CD4-positive, alpha-beta T cell treated with Interleukin-6 for 4 hours (primary cell): ENCODE measurements at places on chromosomes 2 and 18.

- DNase-seq, result peak; percentile 2
Observed at GRCh38 chr18:56789004-56789888, 138.1 kb downstream of the WDR7 start.

DNA sequence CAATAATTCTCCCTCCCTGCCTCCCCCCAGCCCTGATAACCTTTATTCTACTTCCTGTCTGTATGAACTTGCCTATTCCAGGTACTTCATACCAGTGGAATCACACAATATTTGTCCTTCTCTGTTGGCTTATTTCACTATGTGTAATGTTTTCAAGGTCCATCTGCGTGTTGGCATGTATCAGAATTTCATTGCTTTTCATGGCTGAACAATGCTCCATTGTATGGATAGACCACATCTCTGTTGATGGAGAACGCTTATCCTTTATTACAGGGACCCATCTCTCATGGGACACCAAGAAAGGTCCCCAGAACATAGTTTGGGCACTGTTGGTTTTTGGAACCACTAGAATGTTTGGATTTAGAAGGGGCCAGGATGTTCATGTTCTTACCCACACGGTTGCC lies 40.2 kb downstream of the ATOH8 start:
- DNase-seq, result no peak

DNA sequence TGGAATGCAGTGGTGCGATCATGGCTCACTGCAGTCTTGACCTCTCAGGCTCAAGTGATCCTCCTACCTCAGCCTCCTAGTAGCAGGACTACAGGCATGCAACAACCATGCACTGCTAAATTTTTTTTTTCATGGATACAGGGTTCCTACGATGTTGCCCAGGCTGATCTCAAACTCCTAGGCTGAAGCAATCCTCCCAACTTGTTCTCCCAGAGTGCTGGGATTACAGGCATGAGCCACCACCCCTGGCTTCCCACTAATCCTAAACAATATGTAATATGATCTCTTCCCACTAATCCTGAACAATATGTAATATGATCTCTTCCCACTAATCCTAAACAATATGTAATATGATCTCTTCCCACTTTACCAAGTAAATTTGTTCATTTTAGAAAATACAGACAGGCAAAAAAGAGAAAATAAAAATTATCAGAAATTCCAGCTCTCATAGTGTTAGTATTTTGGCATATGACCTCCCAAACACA lies 33.7 kb upstream of the C18orf32 start:
- no peak for DNase-seq

GRCh38 chr2:100013892-100014677 lies 128.3 kb downstream of the AFF3 start:
- DNase-seq, result no peak

DNA sequence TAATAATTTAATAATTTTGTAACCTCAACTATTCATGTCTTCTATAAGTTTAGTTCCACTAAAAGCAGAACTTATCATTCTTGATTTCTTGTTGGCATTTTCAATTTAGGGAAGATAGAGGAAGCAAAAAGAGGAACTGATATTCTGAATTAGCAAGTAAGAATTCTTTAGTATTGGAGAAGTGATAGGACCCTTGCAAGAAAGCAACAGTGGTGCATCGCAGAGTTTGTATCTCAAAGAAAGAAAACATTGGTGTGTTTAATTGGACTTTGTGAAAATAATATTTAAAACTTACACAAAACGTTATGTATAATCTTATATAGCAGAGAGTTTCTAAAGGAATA lies 36.5 kb upstream of the TNFRSF11A start:
- DNase-seq, result no peak

- no peak for DNase-seq
Observed at GRCh38 chr18:76449111-76449453, 46.0 kb downstream of the ZNF516 start.

DNA sequence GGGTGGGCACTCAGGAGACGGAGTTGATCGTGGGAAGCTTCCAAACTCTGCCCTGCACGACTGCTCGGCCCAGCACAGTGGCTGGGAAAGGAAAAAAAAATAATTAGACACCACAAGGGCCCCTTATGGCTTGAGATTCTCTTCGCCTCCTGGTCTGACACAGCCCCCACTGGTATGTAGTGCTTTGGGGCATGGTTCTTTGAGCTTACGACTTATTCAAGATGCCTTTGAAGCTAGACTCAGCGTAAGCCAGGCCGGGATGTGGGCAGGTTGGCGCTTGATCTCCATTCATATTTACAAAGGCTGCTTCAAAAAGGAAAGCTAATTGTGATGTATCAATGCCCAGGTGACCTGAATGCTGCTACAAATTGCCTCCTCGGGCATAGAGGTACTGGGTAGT lies 50.5 kb downstream of the CXCR4 start:
- DNase-seq, result no peak

DNA sequence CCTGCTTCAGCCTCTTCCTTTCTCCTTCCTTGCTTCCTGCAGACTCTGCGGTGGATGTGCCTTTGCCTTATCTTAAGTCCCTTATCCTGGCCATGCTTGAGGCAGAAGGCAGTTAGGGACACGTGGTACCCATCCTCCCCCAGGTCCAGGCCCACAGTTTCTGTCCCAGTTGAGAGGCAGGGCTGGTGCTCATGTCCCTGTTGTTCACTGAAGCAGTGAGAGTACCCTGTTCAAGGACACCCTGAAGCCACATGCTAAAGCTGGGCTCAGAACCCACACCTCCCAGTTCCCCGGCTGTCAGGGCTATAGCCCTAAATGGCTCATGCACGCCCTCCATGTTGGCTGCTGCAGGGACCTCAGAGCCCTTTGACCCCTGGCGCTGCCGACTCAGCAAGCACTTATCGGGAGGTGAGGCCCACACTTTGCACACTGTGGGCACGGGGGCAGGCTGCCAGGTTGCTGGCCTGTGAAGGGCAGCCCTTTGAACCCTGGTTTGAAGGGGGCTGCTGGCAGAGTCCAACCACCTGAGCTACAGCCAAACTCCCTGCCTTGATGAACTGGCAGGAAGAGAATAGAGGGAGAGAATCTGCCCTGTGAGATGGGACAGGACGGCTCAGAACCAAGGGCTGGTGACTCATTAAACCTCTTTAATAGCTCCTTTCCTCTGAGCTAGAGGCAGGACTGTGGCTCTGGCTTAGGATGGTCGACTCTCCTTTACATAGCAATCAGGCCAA lies 6.3 kb downstream of the KHK start:
- no peak for DNase-seq

DNA sequence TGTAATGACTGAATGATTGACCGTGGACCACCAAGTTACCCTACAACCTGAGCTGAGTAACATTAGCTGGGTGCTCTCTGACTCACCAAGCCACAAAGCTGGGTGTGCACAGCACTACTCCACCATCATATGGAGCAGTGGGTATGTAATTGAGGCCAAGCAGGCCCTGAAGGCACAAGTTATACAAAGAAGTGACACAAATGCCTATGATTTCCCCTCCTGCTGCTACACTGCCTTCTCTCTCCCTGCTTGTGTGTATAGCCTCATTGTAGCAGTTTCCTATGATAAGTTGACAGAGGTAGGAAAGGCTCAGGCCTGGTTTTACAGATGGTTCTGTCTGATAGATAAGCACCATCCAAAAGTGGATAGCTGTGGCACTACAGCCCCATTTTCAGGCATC lies 1327.2 kb upstream of the DDX18 start:
- no peak for DNase-seq

- no peak for DNase-seq
Observed at GRCh38 chr2:147782141-147782930, 62.5 kb upstream of the ACVR2A start.

GRCh38 chr2:84829693-84830092 lies 51.2 kb downstream of the TRABD2A start:
- no peak for DNase-seq

GRCh38 chr2:234257859-234258561 lies 207.5 kb downstream of the SPP2 start:
- peak; percentile 56 for DNase-seq

- no peak for DNase-seq
Observed at GRCh38 chr2:121562269-121563176, 31.8 kb downstream of the RNU4ATAC start.

DNA sequence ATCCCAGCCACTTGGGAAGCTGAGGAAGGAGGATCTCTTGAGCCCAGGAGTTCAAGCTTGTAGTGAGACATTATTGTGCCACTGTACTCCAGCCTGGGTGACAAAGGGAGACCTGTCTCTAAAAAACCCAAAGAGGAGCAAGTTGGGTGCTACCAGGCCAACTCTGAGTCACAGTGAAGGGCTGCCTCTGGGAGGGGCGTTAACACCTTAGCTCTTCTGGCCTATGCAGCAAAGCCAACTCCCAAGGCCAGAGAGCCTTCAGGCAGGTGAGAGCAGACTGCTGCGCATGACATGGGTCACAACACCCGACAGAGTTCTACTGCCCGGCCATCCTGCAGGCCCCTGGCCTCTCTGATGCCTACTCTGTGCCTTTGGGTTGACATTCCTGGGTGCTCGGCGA lies 32.6 kb upstream of the ATG16L1 start:
- no peak for DNase-seq

GRCh38 chr2:235692076-235692475 lies 198.2 kb downstream of the AGAP1 start:
- no peak for DNase-seq

DNA sequence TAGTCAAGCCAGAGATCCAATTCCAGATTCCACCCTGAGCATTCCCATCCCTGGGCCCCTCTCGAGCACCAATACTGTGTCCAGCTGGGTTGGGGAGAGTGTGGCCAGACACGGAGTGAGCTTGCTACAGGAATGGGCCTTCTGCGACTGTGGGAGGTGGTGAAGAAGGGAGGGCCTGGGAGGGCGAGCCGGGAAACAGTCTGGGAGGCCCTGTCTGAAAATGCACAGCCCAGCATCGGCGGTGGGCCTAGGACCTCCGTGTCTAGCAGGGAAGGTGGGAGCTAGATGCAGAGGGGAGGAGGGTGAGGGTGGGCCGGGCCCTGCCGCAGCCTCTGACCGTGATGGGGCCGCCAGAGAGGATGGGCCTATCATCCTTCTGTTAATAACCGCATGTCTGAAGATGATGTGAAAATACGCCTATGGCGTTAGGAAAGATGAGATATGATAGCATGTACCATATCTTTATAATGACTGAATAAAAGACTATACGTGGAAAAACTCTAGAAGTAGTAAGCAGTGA lies 1.9 kb upstream of the OTOS start:
- DNase-seq, result no peak

GRCh38 chr2:234514099-234514498 lies 17.2 kb upstream of the ARL4C start:
- DNase-seq, result no peak

DNA sequence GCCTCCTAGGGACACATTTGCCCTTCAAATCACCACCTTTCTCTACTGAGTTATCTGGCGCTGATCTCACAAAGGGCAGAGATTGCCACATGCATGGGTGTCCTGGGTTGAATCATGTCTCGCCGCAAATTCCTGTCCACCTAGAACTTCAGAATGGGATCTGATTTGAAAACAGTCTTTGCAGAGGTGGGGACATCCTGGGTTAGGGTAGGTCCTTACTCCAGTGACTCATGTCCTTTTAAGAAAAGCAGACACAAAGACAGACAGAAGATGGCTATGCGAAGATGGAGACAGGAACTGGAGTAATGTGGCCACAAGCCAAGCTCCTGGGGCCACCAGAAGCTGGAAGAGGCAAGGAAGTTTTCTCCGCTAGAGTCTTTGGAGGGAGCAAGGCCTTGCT lies 197.4 kb upstream of the SMIM21 start:
- DNase-seq, result no peak

GRCh38 chr2:237459741-237460174 lies 27.3 kb upstream of the MLPH start:
- no peak for DNase-seq

DNA sequence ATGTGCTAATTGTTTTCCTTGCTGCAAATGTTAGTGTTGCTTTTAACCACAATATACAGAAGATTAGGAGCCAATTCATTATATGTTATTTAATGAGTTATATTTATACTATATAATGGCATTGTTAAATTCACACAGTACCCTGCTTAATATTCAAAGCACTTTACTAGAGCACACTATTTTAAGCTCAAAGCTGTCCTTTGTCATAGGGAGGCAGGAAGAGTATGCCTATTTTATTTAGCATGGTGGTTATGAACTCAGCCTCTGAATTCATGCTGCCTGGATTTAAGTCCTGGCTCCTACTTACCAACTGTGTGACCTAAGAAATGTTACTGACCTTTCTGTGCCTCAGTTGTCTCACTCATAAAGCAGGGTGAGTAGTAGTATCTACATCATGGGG lies 80.5 kb downstream of the FASTKD2 start:
- DNase-seq, result no peak

DNA sequence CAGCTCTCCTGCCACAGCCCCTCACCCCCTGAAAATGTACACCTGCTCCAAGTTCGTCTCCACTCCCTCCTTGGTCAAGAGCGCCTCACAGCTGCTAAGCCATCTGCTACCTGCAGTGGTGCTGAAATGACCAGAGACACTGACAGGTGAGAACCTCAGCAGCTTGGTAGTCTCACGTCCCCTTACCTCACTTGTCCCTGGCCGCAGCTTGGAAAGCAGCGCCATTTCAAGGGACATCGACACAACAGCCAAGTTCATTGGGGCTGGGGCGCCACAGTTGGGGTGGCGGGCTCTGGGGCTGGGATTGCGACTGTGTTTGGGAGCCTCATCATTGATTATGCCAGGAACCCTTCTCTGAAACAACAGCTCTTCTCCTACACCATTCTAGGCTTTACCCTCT lies 47.5 kb downstream of the ANKRD44 start:
- DNase-seq, result no peak

DNA sequence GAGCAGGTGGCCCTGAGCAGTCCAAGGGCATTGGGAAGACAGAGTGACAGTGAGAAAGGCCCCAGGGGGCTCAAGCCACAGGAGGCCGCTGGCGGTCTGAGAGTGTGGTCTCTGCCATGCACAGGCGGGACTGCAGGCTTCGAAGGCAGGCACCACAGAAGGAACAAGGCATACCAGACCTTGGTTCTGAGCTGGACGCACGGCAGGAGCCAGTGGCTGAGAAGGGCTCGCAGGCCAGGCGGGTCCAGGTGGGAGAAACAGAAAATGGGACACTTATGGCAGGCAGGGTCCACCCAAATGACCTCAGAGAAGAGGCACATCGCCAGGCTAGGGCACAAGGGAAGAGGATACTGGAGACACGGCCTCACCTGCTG lies 14.9 kb downstream of the HJURP start:
- DNase-seq, result no peak

- DNase-seq, result no peak
Observed at GRCh38 chr2:217887841-217888701, 114.7 kb downstream of the TNS1 start.

- DNase-seq, result no peak
Observed at GRCh38 chr2:1308678-1309077, 104.6 kb upstream of the TPO start.

DNA sequence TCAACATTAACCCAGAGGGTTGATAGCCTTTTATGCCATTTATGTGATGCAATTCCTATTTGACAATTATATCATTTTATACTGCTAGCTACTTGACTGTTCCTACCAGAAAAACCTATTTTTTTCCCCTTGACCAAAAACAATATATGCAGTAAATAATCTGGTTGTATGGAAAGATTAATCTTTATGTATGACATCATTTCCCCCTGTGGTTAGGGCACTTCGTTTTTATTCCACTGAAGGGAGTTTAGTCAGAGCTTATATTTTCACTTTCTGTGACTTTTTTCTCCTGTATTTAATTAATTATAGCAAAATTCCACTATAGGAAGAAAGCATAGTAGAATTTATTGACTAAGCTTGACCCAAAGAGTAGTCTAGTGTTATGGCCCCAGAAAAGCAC lies 107.6 kb downstream of the HAUS1 start:
- DNase-seq, result no peak
